ENCODE measurements at places on chromosomes 1 and 21. TPM values are rescaled to one million over a fixed set of nuclear protein-coding genes. Genes with fewer than 3 reads are reported as not detected.
A peak's percentile ranks its signal among the peaks of the same experiment; 100 is the strongest.

GRCh38 chr1:218166268-218166945 is 118.7 kb upstream of the RRP15 start:
- H3K4me1 ChIP-seq, result peaks cover 23% of the 10 kb centered on the region
- H3K36me3 ChIP-seq, result no peaks in the 10 kb centered on the region
- H3K27ac ChIP-seq, result no peak overlapping the region
- no peak overlapping the region for H3K4me3 ChIP-seq
- peaks cover 59% of the 10 kb centered on the region for H3K27me3 ChIP-seq
- DNase-seq, result no peak

DNA sequence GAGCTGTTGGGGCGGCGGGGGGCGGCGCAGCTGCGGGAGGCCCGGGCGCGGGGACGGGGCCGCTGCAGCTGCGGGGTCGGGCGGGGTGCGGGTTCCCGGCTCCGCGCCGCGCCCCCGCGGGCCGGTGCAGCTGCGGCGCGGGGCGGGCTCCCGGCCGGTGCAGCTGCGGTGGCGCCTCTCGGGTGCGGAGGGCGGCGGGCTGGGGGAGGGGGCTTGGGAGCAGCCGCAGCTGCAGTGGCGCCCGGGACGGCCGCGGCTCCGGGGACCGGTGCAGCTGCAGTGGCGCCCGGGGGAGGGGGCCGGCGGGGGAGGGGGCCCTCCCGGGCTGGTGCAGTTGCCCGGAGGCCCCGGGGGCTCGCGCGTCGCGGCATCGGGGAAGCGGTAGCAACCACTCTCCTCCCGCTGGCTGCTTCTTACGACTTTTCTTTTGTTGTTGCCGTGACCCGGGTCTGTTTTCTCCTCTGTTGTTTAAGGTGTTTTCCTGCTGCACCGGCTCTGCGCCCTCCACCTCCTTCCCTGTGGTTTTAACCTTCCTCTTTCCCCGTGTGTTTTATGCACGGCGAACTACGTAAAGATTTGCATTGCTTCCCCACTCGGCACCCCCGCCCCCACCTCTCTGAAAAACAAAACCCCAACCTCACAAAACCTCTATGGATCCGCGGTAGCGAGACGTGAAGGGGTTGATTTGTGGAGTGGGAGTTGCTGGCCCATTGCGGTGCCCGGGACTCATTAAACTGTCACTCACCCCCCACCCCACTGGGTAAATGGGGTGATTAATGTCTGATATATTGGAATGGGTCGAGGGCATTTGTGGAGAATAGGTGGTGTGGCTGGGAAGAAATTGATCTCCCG is 1.7 kb upstream of the ZBTB18 start:
- H3K27ac ChIP-seq, result peak overlapping the region; percentile 92
- H3K4me3 ChIP-seq, result peak overlapping the region; percentile 76
- DNase-seq, result peak; percentile 71
- H3K4me1 ChIP-seq, result peaks cover 24% of the 10 kb centered on the region
- peaks cover 6% of the 10 kb centered on the region for H3K36me3 ChIP-seq

DNA sequence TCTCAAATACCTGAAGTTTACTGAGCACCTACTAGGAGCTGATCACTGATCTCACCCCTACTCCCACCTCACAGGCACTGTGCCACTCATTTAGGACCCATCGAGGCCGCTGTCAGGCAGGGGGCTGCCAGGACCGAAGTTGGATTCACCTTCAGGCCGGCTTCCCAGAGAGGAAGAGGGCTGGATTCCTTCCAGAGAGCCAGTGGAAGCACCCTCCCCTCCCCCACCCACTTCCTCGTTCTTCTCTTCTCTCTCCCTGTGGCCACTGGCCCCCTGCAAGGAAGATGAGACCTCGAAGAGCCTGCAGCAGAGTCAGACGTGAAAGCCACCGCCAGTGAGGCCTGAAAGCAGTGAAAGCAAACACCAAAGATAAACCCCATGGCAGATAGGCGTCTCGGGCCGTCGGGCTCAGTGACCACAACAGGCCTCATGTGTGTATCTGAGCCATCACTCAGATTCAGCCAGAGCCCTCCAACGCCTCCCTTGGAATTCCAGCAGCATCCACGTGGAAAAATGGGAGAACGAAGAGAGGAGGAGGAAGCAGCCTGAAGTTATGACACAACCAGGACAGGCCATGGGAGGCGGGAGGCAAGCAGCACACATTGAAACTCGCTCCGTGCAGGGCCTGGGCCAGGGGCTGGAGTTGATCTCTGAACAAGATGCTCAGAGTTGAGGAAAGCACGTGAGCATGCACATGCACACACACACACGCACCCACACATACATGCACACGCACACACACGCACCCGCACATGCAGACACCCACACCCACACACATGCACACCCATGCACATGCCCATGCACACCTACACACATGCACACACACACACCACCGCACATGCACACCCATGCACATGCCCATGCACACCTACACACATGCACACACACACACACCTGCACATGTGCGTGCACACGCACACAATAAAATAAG is 6.2 kb upstream of the AGTRAP start:
- H3K27ac ChIP-seq, result no peak overlapping the region
- no peaks in the 10 kb centered on the region for H3K36me3 ChIP-seq
- no peak for DNase-seq
- no peak overlapping the region for H3K4me3 ChIP-seq
- H3K27me3 ChIP-seq, result no peaks in the 10 kb centered on the region

DNA sequence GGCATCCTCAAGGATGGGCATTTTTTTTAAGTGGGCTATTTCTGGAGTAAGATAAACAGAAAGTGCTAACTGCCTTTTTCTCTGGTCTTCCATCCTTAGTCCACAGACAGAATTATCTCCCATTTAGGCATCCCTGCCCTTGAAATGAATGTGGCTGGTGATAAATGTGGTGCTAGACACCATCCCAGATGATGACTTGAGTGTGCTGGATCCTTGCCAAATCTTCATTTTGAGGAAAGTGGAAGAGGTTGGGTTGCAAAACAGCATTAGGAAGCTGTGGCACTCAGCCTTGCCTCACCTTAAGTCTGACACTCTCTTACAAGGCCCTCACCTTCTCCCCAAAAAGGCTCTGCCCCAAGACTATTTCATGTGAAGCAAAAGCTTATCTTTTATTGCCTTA is 19.2 kb downstream of the MAB21L3 start:
- H3K27ac ChIP-seq, result no peak overlapping the region
- H3K36me3 ChIP-seq, result no peaks in the 10 kb centered on the region
- no peak for DNase-seq
- no peaks in the 10 kb centered on the region for H3K4me1 ChIP-seq
- no peak overlapping the region for H3K4me3 ChIP-seq

DNA sequence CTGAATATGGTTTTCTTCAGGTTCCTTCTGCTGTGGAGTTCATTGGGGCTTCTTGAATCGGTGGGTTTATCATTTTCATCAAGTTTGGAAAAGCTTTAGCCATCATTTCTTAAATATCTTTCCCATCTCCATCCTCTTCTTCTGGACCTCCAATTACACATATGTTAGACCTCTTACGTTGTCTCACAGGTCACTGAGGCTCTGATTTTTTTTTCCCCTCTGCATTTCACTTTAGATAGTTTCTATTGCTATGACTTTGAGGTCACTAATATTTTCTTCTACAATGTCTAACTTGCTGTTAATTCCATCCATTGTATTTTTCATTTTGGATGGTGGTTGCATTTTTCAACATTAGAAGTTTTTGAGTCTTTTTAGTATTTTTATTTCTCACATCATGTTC is 47.3 kb upstream of the CASZ1 start:
- H3K36me3 ChIP-seq, result no peaks in the 10 kb centered on the region
- H3K27me3 ChIP-seq, result no peaks in the 10 kb centered on the region
- no peak for DNase-seq

- no peaks in the 10 kb centered on the region for H3K27me3 ChIP-seq
- no peaks in the 10 kb centered on the region for H3K36me3 ChIP-seq
- no peaks in the 10 kb centered on the region for H3K4me1 ChIP-seq
- DNase-seq, result no peak
- no peak overlapping the region for H3K4me3 ChIP-seq
Observed at GRCh38 chr1:198633675-198634121, 5.1 kb upstream of the PTPRC start.

DNA sequence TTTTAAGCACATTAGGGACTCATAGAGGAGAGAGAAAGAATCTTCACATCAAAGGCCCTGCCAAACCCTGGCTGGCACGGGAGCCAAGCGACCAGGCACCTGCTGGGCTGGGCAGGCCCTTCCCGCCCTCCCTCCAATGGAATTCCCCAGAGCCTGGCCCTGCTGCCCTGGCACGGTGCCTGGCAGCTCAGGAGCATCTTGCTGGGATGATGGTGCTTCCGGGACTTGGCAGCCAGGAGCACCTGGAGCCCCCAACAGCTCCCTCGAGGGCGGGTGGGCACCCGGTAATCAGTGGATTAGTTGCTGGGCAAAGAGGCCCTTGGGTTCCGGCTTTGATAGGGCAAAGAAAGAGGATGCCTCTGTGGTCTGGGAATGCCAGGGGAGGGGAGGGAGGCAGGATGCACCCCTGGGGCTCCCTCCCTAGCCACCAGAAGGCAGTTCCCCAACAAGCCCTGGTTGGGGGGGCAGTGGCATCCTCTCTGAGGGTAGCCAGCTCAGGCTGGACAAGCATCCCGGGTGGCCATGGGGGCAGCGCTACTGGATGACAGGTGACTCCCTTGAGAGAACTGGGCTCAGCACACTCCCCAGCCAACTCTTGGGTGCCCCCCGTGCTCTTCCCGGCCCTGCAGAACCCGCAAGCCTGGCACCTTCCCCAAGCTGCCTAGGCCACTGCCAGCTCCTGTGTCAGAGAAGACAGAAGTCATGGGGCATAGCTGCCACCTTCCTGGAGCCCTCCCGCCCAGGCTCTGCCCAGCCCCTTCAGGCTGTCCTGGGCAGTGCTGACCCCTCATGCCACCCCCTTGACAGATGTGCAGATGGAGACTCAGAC is 26.4 kb downstream of the KRTAP10-1 start:
- H3K27me3 ChIP-seq, result peaks cover 3% of the 10 kb centered on the region
- no peaks in the 10 kb centered on the region for H3K36me3 ChIP-seq
- H3K27ac ChIP-seq, result no peak overlapping the region
- no peak overlapping the region for H3K4me3 ChIP-seq

GRCh38 chr1:227392984-227393764 is 74.9 kb upstream of the CDC42BPA start:
- no peaks in the 10 kb centered on the region for H3K4me1 ChIP-seq
- H3K27ac ChIP-seq, result no peak overlapping the region
- H3K4me3 ChIP-seq, result no peak overlapping the region
- no peaks in the 10 kb centered on the region for H3K27me3 ChIP-seq
- no peak for DNase-seq
- no peaks in the 10 kb centered on the region for H3K36me3 ChIP-seq

- H3K27ac ChIP-seq, result no peak overlapping the region
- H3K27me3 ChIP-seq, result no peaks in the 10 kb centered on the region
- H3K4me3 ChIP-seq, result no peak overlapping the region
- H3K4me1 ChIP-seq, result no peaks in the 10 kb centered on the region
Observed at GRCh38 chr1:6066680-6067079, 21.0 kb downstream of the KCNAB2 start.

- no peak for DNase-seq
- no peaks in the 10 kb centered on the region for H3K27me3 ChIP-seq
- H3K4me3 ChIP-seq, result no peak overlapping the region
- H3K36me3 ChIP-seq, result no peaks in the 10 kb centered on the region
Observed at GRCh38 chr1:72623299-72623708, 341.0 kb upstream of the NEGR1 start.

- H3K27me3 ChIP-seq, result no peaks in the 10 kb centered on the region
- H3K4me1 ChIP-seq, result no peaks in the 10 kb centered on the region
- no peak overlapping the region for H3K4me3 ChIP-seq
- no peak for DNase-seq
- H3K27ac ChIP-seq, result no peak overlapping the region
Observed at GRCh38 chr1:84582802-84583587, 8.8 kb upstream of the CTBS start.

DNA sequence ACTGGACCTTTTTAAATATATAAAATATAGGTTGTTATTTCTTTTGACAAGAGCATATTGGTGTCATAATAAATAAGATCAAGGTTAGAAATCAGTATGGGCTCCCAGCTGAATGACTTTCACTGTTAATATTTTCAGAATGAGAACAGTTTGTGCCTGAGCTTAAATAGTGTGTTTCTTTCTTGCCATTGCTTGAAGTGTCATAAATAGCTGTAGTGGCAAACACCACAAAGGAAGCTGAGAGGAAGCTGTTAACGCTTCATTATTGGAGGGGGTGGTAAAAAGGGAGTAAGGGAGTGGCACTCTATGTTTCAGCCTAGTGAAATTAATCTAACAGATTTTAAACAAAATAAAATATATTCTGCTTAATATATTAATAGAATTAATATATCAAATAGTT is 1089.8 kb upstream of the NCAM2 start:
- no peaks in the 10 kb centered on the region for H3K4me1 ChIP-seq
- no peaks in the 10 kb centered on the region for H3K27me3 ChIP-seq
- no peak overlapping the region for H3K27ac ChIP-seq
- DNase-seq, result no peak
- no peaks in the 10 kb centered on the region for H3K36me3 ChIP-seq
- H3K4me3 ChIP-seq, result no peak overlapping the region

- H3K4me1 ChIP-seq, result no peaks in the 10 kb centered on the region
- no peaks in the 10 kb centered on the region for H3K27me3 ChIP-seq
- H3K4me3 ChIP-seq, result no peak overlapping the region
- DNase-seq, result peak; percentile 50
Observed at GRCh38 chr21:42570362-42570761, 56.7 kb downstream of the SLC37A1 start.

DNA sequence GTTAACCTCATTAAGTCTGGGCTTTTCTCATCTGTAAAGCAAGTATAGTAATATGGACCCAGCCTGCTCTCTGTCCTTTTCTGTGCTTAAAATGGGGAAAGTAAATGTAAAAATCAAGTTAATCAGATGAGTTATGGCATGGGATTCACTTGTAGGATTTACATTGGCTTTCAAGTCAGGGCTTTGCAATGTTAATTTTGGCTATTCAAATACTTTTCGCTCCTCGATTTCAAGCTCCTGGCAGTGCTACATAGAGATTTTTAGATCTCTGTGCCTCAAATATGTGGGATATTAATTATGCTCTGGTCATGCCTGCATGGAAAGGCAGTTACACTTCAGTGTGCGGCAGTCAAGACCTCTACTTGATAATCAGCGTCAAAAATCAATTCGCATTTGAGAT is 709.8 kb downstream of the LTN1 start:
- no peak overlapping the region for H3K27ac ChIP-seq
- H3K4me1 ChIP-seq, result peaks cover 10% of the 10 kb centered on the region
- H3K27me3 ChIP-seq, result no peaks in the 10 kb centered on the region

GRCh38 chr1:174028495-174028894 is 6.3 kb upstream of the RC3H1 start:
- no peak overlapping the region for H3K27ac ChIP-seq
- no peaks in the 10 kb centered on the region for H3K27me3 ChIP-seq

CR2 gene
- not detected for total RNA-seq

LENEP gene
- total RNA-seq, result not detected

SERTAD4 gene
- total RNA-seq, result 14.7 TPM

HSPB7 gene
- total RNA-seq, result 112 TPM

CD5L gene
- not detected for total RNA-seq

SPRR4 gene
- not detected for total RNA-seq

UHMK1 gene
- total RNA-seq, result 34.6 TPM

OR2T34 gene
- not detected for total RNA-seq

DPH5 gene
- total RNA-seq, result 38.5 TPM

All from sigmoid colon (tissue), 7 donors.